ENCODE measurements at places on chromosomes 1 and 21.

DNA sequence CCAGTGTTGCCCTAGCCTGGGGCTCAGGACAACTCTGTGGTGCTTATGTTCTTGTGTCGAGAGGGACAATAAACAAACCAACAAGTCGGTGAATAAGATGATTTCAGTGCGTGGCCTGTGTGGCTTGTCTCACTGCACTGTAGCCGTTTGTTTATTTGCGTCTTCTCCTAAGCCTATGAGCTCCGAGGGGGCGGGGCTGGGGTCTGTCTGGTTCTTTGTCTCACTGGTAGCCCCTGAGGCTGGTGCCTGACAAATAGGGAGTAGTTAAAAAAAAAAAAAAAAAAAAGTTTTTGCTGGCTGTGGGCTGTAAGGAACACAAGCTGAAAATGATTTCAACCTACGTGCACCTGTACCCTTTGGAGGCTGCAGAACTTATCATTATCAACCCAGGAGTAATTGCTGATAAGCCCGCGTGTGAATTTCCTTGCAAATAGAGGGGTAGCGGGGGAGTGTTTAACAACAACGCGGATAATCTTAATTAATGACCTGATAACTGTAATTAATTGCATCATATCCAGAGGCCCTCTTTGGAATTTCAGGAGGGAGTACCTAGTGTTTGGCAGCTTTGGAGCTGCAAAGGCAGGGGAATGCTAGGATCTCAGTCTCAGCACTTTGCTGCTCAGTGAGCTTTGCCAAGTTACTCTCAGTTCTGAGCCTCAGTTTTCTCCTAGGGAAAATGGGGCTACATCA, 925 bp upstream of the ARHGEF10L start:
- DNase-seq, result no peak

GRCh38 chr1:10075732-10076131, 43.0 kb downstream of the UBE4B start:
- no peak for DNase-seq

- DNase-seq, result no peak
Observed at GRCh38 chr1:186753241-186753640, 73.0 kb upstream of the PTGS2 start.

DNA sequence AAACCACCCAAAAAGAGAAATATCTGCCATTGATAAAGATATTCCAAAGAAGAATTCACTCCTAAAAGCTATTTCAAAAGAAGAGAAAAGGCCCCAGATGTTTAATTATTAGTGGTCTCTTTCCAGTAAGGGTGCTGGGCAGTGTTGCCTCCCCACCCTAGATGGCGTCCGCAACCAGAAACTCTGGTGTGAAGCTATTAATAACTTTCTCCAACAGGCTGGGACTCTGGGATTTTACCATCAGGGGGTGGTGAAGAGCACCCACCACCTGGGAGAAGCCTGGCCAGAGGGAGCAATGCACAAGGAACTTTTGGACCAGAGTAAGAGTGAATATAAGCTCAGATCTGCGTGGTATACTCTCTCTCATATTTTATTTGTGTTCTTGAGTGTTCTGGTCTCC, 115.4 kb upstream of the TIAM1 start:
- DNase-seq, result no peak

DNA sequence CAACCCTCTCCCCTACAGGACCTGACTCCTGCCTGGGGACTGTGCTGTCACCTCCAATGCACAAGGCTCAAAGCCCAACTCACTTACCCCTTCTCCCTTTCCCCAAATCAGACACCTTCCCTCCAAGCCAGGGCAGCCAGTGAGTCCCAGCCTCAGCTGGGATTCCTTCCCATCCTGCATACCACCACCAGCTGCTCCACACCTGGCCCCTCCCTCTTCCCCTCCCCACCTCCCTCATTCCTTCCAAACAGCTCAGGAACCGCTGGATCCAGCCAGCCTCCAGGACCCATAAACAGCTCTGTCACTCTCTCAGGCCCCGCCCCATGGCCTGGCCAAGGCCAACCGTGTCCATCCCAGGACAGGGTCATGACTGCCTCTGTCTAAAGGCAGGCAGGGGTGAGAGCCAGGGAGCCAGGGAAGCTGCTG, 41.4 kb downstream of the ACOT7 start:
- DNase-seq, result no peak

- no peak for DNase-seq
Observed at GRCh38 chr21:44349847-44350772, 3.3 kb upstream of the TRPM2 start.

- DNase-seq, result peak; percentile 90
Observed at GRCh38 chr1:27145934-27146354, 9.0 kb downstream of the SLC9A1 start.

DNA sequence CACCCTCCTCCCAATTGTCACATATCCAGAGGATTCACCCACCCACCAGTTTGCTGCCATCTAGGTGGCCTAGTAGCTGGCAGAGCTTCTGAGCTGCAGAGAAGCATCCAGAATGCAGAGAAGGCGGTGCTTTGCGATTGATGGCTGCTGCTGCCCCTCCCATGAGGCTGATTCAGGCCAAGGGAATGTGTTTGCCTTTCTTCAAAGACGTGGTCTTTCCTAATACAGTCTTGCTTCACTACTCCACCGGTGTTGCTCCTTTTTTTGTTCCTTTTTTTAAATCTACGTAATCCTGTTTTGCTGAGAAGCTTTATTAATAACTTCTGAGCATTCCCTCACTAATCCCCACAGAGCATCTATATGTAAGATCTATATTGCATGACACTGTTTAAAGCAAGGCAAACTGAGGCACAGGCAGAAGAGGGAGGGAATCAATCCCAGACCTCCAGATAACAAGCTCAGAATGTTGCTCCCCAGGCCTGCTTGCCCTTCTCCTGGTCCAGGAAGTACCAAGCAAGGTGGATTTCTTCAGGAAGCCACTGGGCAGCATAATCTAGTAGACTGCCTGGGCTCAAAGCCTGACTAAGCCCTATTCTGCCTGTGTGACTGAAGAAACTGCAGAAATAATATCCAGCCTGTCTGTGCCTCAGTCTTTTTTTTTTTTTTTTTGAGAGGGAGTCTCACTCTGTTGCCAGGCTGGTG, 275.5 kb upstream of the FMN2 start:
- DNase-seq, result peak; percentile 72

GRCh38 chr1:42034426-42034825, 115.7 kb upstream of the HIVEP3 start:
- no peak for DNase-seq

DNA sequence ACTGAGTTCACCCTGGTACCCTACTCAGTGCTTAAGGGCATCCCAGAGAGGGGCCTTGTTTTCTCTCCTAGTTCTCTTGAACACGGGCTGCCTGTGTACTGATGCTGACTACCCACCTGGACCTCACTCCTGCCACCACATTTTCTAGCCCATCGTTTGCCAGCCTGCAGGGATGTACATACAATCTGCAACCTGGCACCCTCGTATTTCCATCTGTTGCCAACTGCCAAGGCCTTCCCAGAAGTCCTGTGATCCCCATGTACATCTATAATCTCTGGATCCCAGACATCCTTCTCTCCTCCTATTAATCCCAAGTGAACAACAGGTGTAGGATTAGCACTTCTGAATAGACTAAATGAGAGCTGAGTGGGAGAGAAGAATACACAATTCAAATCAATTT, 212.0 kb downstream of the SLC45A1 start:
- DNase-seq, result no peak

GRCh38 chr21:26443291-26443690, 129.8 kb downstream of the CYYR1 start:
- DNase-seq, result no peak

DNA sequence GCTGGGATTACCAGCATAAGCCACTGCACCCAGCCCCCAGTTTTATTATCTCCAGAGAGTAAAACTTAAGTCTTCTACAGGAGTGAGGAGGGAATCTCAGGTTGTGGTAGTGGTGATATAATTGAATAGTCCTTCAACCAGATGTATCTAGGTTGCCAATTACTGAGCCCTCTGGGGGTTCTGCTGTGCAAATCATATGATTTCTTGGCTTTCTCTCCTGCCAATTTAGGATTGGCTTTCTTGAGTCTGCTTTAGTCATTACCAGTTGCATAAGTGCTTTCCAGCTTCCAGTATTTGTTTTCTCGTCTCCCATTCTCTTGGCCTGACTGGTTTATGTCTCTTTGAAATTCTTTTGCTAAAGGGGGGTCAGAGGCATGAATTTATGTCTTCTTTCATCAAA, 11.1 kb downstream of the CPT2 start:
- DNase-seq, result no peak

GRCh38 chr1:119080586-119080985, 59.9 kb downstream of the WARS2 start:
- DNase-seq, result peak; percentile 93

DNA sequence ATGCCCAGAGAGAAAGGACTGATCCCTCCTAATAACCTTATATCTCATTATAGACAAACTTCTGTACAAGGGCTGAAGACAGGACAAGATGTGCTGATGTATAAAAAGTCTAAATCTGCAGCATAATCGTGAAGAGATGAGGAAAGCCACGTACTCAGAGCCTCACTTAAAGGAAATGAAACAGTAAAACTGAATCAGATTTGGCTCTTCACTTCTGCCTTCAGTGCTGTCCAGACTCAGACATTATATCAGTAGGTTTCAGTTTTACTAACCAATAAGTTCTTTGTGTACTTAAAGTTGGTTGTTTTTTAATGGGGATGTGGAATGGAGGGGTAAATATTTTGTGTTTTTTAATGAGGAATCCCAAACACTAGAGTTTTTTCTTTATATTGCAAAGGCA, 45.3 kb upstream of the RGS1 start:
- DNase-seq, result no peak

GRCh38 chr1:82388679-82389078, 587.9 kb downstream of the ADGRL2 start:
- DNase-seq, result peak; percentile 84

DNA sequence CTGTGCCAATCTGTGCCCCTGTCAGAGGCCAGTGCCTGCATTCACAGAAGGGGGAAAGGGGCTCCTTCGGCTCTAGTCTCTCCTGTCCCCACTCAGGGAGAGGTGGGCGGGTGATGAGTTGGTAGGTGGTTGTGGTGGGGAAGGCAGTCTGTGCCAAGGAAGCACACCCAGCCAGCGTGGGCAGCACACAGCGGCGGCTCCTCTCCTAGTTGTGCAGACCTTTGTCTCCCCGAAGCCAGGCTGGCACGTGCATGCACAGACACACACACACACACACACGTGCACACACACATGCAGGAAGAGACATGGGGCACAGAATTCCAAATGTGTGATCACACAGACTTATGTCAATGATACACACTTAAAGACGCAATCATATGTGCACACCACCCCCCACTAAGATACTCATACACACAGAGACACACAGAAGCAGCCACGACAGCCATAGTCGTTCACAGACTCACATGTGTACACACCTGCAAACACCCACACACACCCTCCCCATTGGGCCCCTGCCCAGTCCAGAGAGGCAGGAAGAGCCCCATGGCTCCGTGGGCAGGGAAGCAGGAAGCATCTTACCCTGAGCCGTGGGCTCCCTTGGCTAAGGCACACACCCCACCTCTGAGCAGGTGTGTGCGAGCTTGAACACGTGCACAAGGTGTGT, 16.4 kb downstream of the RIMS3 start:
- no peak for DNase-seq

DNA sequence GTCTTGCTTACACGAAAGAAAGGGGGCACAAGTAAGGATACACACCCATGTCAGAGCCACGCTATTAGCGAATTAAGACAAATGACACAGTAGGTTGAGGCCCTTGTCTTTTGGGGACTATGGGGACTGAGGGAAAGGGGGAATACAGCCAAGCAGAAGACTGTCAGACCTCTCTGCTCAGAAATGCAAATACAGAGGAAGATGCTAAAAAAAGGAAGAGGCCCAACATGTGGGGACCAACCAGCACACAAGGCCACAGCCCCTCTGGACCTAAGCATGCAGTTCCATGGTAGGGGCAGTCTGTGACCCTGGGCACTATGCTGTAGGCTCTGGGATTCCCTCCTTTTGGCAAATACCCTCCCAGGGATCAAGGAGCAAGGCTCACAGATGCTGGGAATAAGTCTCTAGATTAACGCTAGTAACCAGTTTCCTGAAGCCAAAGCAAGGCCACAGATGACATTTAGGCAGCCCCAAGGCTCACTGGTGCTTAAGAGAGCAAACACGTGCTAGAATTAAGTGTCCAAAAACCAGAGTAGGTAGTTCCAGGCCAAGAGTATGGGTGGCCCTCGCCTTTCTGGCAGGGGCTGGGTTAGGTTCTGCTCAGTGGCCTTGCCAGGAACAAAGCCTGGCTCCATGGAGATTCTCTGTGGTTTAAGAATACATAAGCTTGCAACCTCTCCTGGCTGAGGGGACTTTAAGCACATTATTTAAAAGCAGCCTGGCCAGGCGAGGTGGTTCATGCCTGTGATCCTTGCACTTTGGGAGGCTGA, 38.2 kb downstream of the RABIF start:
- DNase-seq, result no peak

GRCh38 chr1:47592296-47593012, 154.6 kb downstream of the FOXD2 start:
- no peak for DNase-seq

GRCh38 chr21:29293495-29293894, 5.2 kb upstream of the BACH1 start:
- DNase-seq, result no peak

- DNase-seq, result no peak
Observed at GRCh38 chr1:153571706-153572105, 6.1 kb upstream of the S100A2 start.

DNA sequence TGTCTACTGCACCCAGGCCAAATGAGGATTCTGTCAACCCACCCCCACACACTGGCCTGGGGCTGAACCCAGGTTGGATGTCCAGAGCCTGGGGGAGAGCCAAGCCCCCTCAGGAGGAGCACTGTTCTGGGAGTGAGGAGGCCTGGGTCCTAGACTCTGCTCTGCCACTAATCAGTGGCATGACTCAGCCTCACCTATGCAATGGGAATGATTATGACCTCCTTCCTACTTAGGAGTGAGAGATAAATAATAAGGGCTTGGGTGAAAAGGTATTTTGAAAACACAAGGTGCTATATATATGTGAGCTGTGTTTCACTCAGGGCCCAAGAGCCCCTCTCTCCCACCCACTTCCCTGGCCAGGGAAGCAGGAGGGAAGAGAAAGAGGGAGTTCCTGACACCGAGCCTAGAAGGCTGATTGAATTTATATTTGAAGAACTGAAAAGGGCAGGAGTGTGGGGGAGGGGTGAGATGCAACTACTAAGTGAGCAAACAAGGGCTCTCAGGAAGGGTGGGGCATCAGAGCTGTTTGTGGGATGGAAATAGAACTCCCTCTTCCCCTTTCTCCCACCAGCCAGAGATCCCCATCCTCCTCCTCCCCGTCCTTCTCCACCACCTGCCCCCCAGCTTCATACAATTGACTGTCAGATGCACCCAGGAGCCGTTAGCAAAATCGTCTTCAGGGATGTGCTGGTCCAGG, 8.2 kb downstream of the IGSF9 start:
- no peak for DNase-seq

DNA sequence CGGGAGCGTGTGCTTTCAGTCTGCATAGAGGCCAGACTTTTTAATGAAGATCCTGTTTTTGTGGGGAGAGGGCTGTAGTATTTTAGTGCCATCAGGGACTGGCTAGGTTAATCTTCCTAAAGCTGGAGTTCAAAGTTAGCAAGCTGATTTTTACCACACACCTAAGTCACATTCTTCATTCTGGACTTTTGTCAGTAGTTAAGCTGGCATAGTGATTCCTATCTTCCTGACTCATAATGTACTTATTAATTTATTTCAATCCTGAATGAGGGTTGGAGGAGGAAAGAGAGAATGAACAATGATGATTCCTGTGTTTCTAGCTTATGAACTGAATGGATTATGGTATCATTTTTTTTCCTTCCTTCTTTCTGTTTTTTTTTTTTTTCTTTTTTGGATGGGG, 24.9 kb upstream of the ZNF644 start:
- DNase-seq, result no peak

GRCh38 chr21:40595806-40596205, 251.2 kb downstream of the DSCAM start:
- DNase-seq, result no peak

GRCh38 chr1:69710484-69711189, 142.9 kb downstream of the LRRC7 start:
- DNase-seq, result no peak

All from NCI-H226 (cell line).